Activated CD4-positive, alpha-beta T cell treated with anti-CD3 and anti-CD28 coated beads for 24 hours (primary cell): ENCODE measurements at places on chromosomes 4 and X.

- DNase-seq: no peak
These were observed 2.6 kb downstream of the LAS1L start for GRCh38 chrX:65532016-65532415.

DNA sequence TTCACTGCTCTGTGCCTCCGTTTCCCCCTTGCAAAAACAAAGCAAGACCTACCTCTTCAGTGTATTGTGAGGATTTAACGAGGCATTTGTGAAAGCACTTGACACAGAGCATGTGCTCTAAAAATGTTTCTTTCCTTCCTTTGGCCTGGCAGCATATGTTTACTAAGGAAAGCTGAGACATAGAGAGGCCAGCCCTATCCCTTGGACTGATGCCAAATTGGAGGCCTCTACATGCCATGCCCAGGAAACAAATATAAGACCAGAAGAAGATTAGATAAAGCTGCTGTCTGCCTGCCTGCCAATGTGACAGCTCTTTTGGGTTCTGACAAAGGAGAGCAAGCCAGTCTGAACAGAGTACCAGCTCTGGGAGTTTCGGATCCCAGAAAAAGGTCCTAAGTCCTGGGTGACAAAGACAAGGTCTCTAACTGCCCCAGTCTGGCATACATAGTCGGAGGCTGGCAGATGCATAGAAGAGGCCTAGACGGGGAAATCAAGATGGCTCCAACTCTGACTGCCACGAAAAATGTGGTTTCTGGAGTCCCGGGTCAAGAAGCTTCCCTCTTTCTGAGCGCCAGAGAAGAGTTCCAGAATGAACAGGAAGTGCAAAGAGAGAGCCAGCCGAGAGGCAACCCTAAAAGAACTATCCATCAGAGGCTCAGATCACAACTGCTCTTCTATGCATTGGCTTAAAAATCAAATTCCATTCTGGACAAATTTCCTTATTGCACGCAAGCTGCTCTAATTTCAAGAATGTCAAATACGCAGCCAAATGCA lies 25.8 kb downstream of the OTUD6A start:
- no peak for DNase-seq

DNA sequence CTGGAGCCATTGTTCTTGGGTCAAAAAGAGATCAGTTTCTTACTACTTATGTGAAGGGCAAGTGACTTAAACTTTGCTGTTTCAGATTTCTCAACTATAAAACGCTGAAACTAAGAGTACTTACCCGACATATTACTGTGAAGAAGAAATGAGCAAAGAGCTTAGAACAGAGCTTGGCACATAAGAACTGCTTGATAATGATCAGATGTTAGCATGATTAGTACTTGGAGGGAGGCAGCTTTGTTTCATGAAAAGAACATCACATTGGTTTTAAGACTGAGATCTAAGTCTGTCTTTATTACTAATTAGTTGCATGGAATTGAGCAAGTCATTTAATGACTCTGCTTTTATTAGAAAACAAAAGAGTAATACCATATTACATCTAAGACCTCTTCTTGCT lies 169.1 kb downstream of the ARHGAP24 start:
- no peak for DNase-seq

DNA sequence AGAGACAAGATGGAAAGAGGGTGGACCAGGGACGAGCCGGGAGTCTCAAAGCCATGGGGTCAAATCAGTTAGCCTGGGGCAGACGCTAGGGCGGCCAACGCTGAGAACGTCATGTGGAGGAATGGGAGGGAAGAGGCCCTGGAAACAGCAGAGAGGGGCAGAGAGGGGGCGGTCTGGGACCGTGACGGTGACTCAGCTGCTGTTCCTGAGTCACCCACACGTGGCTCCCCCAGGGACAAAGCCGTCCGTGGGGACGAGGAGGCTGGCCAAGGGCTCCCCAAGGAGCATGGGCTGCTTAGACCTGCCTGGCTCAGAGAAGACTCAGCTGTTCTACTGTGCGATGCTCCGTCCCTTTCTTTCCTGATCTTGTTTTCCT lies 108.4 kb upstream of the LRPAP1 start:
- DNase-seq: no peak

- DNase-seq: no peak
These were observed 316.9 kb upstream of the AMOT start for GRCh38 chrX:113157496-113157895.

- DNase-seq: no peak
These were observed 9.5 kb upstream of the SMS start for GRCh38 chrX:21930986-21931385.

DNA sequence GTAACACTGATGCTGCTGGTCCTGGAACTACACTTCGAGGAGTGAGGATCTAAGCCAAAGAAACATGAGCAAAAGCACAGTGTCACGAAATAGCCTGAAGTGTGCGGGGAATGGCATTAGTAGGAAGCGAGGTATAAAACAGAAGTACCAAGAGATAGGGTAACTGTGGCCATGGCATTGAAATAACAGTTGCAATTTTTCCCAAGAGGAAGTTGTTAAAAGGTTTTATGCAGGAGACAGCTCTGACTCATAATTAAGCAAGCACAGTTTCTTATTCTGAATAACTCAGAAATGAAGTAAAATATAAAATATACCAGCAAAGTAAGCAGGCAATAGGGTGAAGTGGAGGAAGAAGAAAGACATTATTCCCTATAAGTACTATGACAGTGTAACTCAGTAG lies 90.3 kb upstream of the TMEM150C start:
- DNase-seq: no peak

DNA sequence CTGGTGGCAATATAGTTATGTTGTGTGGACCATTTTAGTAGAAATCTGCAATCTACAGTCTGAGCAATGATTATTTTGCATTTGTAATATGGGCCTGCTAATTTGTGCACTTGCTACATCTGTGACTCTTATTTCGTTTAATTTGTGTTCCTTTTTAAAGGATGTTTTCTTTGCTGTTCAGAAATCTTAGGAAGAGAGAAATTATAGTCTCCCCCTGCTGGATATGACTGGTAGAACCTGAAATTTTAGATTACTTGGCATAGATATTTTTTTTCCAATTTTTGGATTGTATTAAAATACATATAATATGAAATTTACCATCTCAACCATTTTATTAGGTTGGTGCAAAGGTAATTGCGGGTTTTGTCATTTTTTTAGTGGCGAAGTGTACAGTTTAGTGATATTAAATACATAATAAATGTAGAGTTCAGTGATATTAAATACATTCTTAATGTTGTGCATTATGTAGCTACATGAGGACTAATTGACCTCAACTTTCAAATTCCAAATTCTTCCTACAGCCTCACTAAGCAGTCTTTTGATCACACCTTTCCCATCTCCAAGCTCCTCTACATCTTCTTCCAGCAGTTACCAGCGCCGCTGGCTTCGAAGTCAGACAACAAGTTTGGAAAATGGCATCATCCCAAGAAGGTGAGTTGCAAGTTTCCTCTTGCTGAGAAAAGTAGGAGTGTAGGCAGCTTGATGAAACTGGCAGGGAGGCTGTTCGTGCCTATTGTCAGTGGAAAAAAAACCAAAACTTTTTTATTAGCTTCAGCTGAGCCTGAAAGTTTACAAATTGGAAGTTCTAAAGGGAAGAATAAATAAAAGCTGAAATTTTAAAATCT lies 82.2 kb downstream of the FNIP2 start:
- DNase-seq: no peak

DNA sequence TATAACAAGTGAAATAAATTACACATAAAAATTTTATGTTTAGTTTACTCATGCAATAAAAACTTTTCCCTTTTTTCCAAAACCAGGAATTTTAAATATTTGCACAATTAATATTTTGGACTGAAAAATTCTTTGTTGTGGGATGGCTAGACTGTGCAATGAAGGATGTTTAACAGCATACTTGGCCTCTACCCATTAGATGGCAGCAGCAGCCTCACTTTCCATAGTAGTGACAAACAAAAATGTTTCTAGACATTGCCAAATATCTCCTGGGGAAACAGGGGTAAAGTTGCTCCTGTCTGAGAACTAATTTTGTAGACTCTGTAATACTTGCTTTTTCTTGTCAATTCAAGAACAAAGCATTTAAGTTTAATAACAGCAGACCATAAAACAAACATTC lies 49.8 kb downstream of the SCLT1 start:
- DNase-seq: no peak

GRCh38 chr4:123972031-123972430 lies 575.4 kb downstream of the SPRY1 start:
- no peak for DNase-seq

- no peak for DNase-seq
These were observed 741 bp downstream of the ANAPC4 start for GRCh38 chr4:25377572-25378436.

GRCh38 chrX:115616943-115617563 lies 56.1 kb downstream of the PLS3 start:
- DNase-seq: no peak

DNA sequence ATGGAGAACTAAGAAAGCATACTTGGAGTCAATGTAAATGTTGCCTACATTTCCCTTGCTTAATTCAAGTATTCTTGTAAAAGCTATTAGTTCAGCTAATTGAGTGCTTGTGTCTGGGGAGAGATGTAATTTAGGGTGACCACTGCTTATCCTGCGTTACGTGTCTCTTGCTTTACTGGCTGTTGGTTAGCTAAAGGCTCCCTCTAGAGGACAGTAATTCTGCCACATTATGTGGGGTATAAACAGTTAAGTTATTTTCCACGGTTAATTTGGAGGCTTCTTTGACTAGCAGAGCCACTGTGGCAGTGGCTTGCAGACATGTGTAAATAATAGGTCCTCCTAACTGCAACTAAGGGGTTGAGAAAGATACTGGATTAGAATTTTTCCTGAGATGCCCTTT lies 25.3 kb upstream of the NAF1 start:
- DNase-seq: no peak

- DNase-seq: no peak
These were observed 823.5 kb downstream of the ADGRL3 start for GRCh38 chr4:62023633-62024032.

DNA sequence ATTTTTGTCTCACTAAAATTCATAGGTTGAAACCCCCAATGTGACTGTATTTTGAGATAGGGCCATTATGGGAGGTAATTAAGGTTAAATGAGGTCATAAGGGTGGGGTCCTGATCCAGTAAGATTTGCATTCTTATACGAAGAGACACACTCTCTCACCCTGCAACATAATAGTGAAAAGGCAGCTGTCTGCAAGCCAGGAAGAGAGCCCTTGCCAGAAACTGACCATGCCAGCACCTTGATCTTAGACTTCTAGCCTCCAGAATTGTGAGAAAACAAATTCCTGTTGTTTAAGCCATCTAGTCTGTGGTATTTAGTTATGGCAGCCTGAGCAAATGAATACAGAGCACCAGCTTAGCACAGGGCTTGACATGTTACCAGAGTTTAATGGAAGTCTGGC lies 17.5 kb upstream of the IGSF1 start:
- DNase-seq: no peak

DNA sequence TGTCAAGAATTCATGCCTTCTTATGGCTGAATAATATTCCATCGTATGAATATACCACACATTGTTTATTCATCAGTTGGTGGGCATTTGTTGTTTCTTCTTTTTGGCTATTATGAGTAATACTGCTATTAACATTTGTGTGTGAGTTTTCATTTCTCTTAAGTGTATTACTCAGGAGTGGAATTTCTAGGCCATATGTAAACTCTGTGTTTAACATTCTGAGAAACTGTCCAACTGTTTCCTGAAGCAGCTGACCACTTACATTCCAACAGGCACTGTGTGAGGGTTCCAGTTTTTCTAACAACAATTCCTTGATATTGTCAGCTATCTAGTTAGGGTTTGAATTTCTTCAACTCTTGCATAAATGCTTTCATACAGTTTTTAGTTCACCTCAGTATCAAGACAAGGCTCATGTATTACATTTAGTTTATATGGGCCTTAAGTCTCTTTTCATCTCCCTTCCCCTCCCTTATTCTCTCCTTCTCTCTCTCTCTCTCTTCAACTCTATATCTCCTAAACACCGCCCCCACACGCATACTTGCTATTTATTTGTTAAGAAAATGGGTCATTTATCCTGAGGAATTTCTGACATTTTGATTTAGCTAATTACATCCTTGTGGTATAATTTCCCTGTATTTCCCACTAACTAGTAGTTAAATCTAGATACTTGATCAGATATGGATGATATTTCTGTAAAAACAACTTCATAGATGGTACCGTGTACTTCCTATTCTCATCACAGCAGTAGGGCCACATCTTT lies 77.4 kb downstream of the WDR19 start:
- DNase-seq: no peak

- no peak for DNase-seq
These were observed 52.2 kb downstream of the EFNB1 start for GRCh38 chrX:68880846-68881552.

DNA sequence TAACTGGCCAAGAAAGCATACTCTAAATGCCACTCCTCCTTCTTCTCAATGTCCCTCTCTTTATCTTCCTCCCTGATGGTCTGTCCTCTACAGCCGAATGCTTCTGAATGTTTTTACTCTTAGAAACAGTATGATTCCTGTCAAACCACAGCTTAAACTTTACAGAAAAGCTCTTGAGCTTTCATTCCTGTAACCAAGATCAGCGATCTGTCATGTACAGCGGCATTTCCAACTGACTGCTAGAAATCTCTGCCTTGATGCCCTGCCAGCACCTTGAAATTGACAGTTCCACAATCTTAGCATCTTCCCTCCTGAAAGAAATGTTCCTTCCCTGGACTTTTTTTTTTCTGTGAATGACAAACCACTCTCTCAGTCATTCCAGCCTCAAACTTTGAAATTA lies 11.5 kb upstream of the GATB start:
- DNase-seq: no peak

- DNase-seq: no peak
These were observed 7.3 kb downstream of the SUV39H1 start for GRCh38 chrX:48703642-48704481.

DNA sequence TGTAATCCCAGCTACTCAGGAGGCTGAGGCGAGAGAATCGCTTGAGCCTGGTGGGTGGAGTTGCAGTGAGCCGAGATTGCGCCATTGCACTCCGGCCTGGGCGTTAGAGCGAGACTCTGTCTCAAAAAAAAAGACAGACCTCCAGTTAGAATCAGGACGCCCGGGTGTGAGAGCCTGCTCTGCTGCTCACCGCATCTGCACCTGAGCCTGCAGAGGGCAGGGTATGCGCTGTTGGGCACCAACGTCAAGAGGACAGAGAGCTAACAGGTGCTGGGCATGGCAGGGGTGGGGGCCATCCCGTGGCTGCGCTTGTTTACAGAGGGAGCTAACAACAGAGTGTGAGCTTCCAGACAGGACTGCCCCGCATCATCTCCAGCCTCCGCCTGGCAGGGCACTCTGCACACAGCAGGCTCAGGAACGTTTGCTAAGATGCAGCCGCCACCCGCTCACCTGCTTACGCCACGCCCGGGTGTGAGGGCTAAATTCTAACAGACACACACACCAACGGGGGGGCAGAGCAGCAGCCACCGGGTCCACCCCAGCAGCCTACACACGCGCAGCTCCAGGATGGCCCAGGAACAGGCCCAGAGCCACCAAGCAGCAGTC lies 50.0 kb upstream of the CPLX1 start:
- no peak for DNase-seq
